ENCODE measurements at places on chromosomes 5 and 9. TPM values are rescaled to one million over a fixed set of nuclear protein-coding genes. Genes with fewer than 3 reads are reported as not detected.

DNA sequence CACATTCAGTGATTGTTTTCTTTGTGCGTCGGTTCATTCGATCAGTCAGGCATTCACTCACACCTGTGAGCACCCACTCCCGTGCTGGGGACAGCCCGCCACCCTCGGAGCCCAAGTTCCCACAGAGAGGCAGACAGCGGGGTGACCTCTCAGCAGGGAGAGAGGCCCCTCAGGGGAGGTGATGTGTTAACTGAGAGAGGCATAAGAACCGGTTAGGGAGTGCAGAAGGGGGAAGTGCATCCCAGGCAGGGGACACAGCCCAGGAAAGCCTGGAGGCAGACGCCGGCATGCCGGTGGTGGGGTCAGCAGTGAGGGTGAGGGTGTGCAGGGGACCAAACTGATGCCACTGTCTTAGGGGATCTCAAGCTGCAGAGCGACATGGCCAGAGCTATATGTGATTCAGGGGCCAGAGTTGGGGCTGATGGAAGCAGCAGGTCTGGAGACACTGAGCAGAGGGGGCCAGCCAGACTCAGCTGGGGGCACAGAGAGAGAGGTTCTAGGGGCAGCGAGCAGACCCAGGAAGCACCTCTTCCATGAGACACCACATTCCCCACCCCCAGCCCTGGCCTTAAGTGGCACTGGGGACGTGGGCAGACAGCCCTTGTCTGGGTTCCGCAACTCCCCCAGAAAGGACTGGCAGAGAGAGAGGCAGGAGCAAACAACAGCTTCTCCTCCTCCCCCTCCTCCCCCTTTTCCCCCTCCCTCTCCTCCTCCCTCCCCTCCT is 35.9 kb downstream of the HK3 start:
- DNase-seq, result peak; percentile 45

EQTN gene
- total RNA-seq, result 3.4 TPM

MARCHF11 gene
- not detected for total RNA-seq

GNPDA1 gene
- 115 TPM for total RNA-seq

Measured in neural progenitor cell (in vitro differentiated cells).